ENCODE measurements at places on chromosomes 7 and 10.

DNA sequence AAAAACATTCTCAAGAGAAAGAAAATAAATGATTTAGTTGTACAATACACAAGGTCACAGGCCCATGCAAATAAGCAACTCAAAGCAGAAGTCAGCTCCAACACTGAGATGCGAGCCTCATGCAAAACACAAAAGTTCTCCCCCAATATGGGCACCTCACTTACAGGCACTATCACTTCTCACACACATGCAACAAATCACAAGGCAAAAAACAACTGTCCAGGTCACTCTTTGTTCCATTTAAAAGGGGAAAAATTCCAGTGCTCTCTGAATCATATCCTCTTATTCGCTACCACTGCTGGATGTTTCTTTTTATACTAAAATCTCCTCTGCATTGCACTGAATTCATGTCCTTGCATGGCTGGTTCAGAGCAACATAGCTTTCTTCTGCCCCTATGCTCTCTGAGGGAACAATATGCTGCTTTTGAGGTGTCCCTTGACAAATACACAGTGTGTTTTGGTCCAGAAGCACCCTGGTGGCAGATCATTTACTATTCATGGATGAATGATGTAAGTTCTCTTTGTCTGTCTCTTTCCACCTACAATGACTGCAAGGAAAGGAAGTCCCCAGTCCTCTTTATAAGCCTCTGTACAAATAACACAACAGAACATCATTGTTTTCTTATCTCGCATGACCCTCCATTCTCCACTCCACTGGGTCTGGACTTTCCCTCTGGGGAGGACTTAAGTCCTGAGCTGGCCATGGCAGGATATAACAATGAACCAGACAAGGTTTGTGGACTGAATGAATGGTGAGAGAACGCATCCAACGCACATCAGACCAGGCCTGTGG is 85.4 kb upstream of the GSDME start:
- DNase-seq = no peak

DNA sequence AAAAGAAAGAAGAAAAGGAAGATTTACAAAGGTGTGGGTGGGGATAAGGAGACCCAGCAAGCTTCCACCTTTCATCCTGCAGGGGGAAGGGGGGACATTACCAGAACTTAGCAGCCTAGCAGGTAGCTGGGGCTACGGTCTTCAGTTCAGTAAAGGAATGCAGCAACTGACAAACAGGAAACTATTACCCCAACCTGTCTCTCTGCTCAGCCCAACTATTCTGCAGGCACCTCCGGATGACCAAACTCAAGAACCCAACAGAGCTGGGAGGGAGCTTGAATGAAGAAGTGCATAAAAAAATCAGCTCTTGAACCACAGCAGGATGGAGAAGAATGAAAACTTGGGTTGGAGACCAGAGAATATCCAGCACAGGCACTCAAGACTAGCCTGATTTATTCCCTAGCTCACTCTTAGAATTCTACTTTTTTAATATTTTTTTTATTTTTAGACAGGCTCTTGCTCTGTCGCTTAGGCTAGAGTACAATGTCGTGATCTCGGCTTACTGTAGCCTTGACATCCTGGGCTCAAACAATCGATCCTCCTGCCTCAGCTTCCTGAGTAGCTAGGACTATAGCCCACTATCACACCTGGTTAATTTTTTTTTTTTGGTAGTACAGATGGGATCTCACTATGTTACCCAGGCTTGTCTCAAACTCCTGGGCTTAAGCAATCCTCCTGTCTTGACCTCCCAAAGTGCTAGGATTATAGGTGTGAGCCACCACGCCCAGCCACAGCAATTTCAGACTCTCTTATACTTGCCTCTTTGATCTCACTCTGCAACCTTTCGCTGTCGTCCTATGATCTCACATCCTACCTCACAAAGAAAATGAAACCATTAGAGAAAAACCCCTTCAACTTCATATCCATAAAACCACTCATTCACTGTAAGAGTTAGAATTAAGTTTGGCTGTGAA is 18.5 kb upstream of the C10orf67 start:
- DNase-seq = no peak

DNA sequence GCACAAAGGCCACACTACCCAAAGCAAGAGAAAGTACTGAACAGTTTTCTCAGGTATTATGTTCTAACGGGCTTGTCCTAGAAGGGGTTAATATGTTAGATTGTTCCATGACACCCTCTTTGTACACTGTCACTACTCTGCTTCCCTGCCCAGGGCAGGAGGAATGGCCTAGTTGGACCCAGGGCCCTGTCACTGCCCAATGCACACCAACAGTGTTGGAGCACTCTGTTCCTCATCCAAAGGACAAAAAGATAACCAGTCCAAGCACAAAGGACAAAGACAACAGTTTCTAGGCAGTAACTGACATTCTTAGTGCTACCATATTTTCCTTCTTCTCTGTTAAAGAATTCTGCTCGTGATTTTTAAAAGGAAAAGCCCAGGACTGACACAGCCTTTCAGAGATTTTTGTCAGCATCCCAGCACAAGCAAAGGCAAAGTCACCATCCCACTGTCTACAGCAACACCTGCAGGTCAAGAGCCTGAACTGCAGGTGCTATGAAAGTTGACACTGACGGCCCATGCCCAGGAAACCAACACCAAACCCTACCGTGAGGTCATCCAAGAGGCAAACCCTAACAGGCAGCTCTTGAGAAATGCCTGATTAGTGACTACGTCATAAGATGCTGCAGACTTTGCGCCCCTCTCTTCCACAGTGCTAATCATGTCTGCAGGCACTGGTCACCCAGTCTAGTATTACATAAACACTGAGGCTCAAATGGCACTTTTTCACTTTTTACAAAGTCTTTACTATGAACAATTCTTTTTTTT is 13.2 kb downstream of the NUDCD3 start:
- peak; percentile 15 for DNase-seq

- no peak for DNase-seq
These were observed 18.1 kb upstream of the PDIA4 start for GRCh38 chr7:149046416-149046815.

- no peak for DNase-seq
These were observed 26.2 kb downstream of the CCDC3 start for GRCh38 chr10:12975266-12975665.

GRCh38 chr7:78115876-78116275 is 317.3 kb downstream of the PHTF2 start:
- DNase-seq = no peak

GRCh38 chr7:132846086-132846485 is 235.8 kb downstream of the CHCHD3 start:
- DNase-seq = no peak

- DNase-seq = no peak
These were observed 198.6 kb upstream of the LYZL2 start for GRCh38 chr10:30828164-30828563.

GRCh38 chr7:81803267-81803666 is 33.4 kb upstream of the HGF start:
- no peak for DNase-seq

GRCh38 chr7:78441737-78442136 is 643.2 kb downstream of the PHTF2 start:
- DNase-seq = no peak

GRCh38 chr7:101922631-101923601 is 105.5 kb downstream of the CUX1 start:
- no peak for DNase-seq

DNA sequence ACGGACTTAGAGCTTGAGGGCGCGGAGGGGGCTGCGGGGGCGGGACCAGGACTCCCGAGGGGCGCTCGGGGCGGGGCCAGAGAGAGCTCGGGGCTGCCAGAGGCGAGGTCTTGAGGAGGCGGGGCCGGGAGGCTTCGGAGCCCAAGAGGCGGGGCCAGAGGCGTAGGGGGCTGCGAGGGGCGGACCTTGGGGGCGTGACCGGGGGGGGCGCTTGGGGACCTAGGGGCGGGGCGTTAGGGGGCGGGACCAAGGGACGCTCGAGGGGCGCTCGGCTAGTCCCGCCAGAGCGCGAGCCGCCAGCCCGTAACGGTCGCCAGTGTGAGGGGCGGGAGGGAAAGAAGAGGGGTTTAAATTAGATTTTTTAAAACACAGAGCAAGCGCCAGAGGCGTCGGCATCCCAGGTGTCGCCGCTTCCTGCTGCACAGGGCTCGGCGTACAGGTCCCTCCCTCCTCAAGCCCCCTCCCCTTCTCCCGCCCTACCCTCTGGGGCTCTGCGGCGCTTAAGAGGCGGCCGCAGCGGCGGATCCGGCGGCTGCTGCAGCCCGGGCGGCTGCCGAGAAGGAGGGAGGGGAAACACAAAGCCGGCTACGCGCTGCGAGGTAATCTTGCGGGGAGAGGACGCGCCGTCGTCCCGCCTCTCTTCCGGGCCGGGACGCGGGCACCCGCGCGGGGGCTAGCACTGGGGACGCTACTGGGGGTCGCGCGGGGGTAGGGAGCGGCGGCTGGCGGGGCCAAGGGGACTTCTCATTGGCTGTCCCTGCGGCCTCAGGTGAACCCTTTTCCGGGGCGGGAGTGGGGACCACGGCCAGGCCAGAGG is at the start of gene ADD3:
TSS of gene ADD3 (plus strand) at position 284 of the 817 bp plus-strand sequence. CDS start 92,670 bp downstream, outside the sequence.
- DNase-seq = peak; percentile 93

- no peak for DNase-seq
These were observed 30.8 kb downstream of the KCNH2 start for GRCh38 chr7:150947241-150947745.

GRCh38 chr7:17043012-17043877 is 161.5 kb upstream of the AGR3 start:
- no peak for DNase-seq

DNA sequence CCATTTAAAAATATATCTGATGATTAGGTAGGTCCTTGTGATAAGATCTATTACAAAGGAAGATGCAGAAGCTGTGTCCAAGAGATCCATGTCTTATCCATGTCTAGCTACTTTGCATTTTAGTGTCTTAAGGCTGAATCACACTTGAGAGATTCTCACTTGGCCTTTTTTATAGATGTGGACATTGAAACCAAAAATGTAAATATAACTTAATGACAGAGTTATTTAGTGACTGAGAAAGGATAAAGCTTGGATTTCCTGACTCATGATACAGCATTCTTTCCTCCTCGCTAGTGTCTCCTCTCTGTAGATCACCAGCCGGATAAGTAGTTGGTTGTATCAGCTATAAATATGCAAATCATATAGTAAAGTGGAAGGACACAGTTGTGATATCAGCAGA is 23.3 kb downstream of the INHBA start:
- DNase-seq = no peak

- DNase-seq = peak; percentile 37
These were observed 45.8 kb upstream of the PRSS58 start for GRCh38 chr7:142303650-142304049.

- no peak for DNase-seq
These were observed 158.6 kb downstream of the ZEB1 start for GRCh38 chr10:31477584-31477983.

DNA sequence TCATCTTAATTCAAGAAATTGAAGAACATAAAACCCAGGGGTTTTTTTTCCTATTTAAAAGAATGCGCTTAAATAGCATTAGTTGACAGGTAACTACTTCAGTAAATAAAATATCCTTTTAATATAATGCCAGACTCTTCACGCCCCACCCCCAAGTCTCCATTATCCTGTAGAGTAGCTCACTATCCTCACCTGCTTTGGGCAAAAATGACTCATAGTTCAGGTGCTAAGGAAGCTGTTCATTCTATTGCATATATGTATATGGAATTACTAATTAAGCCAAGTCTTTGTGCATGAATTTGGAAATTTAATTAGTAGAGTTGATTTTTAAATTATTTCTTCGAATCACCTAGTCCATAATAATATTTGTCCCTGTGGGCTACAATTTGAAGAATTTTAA is 656.8 kb upstream of the ANKRD30A start:
- DNase-seq = no peak

DNA sequence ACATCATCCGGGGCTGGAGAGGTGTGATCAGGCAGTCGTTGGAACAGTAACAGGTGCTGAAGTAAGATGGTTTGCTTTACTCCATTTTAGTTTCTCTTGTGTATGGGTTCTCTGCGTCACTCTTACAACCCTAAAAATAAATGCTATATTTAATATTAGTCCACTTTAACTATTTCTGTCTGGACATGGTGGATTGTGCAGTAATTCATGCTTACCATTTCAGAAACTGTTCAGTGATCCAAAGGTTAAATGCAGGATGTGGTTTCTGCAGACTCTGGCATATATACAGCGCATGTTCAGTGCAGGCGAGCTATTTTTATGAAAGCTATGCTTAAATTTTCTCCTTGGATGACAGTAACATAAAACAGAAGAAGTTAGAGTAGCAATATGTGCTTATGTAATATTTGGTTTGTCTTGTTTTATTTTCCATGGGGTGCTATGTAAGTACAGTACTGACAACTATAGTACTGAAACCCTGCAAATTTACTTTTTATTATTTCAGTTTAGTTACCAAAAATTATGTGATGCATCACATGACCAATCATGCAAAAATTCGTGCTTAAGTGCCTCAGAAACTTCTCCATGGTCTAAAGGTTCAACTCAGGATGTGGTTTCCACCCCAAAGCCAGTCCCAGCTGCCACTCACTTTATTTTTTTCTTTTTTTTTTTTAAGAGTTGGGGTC is 46.6 kb upstream of the GRID1 start:
- no peak for DNase-seq

GRCh38 chr10:25639646-25640045 is 294.4 kb upstream of the MYO3A start:
- no peak for DNase-seq

DNA sequence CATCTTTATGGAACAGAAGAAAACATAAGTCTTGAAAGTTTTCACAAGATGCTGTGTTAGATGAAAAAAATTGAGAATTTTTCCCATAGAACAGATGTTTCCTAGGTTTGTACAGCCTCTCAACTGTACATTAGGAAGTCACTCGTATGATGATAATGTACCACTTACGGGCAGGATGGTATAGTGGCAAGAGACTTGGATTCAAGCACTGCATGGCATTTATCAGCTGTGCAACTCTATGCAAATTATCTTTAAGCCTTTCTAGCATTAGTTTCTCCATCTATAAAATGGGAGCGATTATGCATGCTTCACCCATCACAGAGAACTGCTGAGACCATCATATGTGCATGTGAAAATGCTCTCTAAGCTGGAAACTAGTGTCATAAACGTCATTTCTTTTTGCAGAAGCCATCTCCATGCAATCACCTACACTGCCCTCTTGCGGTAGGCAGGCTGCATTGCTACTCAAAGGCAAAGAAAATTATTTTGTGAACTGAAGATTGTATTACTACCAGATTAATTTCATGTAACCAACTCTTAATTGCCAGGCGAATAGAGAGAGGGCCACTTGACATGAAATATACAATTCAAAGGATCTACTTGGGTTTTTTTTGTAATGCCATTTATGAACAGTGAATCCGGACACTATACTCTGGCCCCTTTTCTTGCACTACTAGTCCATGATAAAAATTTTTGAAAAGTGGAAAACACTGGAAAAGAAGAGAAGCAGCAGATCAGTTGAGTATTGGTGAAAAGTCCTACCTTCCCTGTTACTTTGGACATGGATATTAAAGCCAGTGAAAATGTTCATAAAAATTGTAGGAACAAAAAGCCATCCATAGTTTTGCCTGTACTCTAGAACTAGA is 102.3 kb downstream of the JAZF1 start:
- peak; percentile 43 for DNase-seq

GRCh38 chr7:9978106-9979064 is 995.3 kb upstream of the PHF14 start:
- DNase-seq = no peak

Data from NCI-H2171 (cell line).